ENCODE measurements at places on chromosomes 12 and 14. TPM values are rescaled to one million over a fixed set of nuclear protein-coding genes. Genes with fewer than 3 reads are reported as not detected.

GRCh38 chr12:120879102-120879501 is 25.1 kb downstream of the SPPL3 start:
- H3K27me3 ChIP-seq = no peaks in the 10 kb centered on the region
- peaks cover 16% of the 10 kb centered on the region for H3K4me1 ChIP-seq
- no peak overlapping the region for H3K4me3 ChIP-seq
- peaks cover 9% of the 10 kb centered on the region for H3K36me3 ChIP-seq

DNA sequence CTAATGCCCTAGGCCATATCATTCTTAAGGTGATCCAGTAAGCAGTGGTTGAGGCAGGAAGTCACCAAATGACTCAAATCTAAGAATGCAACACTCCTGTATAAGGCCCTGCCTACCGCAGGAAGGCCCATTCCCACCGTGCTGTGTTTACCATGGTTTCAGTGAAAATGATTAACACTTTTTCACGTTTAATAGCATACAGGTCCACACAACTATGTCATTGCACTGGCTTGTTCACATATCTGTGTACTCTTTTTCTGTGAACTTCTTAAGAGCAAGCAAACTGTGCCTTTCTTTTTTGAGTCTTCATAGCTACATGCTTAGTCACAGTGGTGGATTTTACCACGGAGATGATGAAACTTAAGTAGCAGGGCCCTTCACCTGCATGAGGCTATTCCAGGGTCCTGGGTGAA is 214.9 kb downstream of the CNTN1 start:
- no peaks in the 10 kb centered on the region for H3K27me3 ChIP-seq
- H3K4me1 ChIP-seq = no peaks in the 10 kb centered on the region
- H3K36me3 ChIP-seq = no peaks in the 10 kb centered on the region
- H3K27ac ChIP-seq = no peak overlapping the region

DNA sequence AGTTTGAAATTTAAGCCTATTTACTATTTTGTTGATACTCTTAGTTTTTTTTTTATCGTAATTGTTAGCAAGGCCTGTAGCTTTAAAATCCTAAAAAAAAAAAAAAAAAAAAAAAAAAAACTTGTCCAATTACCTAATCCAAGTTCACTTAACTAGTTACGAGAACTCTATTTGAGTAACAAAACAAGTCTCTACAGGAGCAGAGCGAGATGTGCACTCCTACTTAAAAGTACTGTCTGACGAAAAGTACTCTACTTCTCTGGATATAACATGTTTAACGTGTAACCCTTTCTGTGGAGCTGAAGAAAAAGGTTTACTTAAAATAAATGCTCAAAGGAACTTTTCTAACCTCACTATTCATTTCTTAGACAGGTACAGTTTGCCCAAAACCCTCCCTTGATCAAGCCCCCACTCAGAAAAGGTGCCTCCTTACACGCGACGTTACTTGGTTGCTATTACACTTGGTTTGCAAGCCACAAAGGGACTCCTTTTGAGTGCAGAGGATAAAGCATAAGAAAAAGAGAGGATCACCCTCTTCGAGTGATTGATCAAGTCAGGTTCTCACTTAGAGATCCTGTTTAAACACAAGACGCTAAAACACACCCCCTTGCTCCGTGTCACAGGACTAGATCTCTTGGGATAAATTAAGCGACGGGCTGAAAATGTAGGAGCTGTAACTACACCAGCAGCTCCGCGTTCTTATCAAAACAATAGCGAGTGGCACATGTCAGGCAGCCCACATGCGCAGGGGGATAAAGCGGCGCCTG is 2.2 kb downstream of the BAZ1A start:
- H3K36me3 ChIP-seq = peaks cover 39% of the 10 kb centered on the region
- peak overlapping the region; percentile 89 for H3K27ac ChIP-seq

GRCh38 chr12:41189395-41190251 is 1.5 kb downstream of the PDZRN4 start:
- no peaks in the 10 kb centered on the region for H3K4me1 ChIP-seq
- peaks cover 33% of the 10 kb centered on the region for H3K27me3 ChIP-seq
- H3K36me3 ChIP-seq = peaks cover 4% of the 10 kb centered on the region
- no peak for DNase-seq
- no peak overlapping the region for H3K4me3 ChIP-seq

DNA sequence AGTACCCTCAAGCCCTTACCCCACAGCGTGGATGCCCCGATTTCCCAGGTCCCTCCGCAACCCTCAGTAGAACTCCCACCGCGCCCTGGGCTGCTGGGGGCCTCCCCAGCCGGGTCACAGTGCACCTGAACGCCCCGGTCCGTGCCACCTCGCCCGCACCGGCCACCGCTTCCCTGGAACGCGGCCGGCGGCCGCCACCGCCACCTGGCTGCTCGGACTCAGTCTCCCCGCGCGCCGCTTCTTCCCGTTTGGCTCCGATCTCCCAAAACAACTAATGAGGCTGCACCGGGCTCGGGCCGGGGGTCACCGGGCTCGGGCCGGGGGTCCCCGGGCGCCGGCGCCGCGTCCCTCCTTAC is 1.0 kb downstream of the ITPK1 start:
- peaks cover 53% of the 10 kb centered on the region for H3K4me1 ChIP-seq
- H3K4me3 ChIP-seq = peak overlapping the region; percentile 81
- H3K27me3 ChIP-seq = no peaks in the 10 kb centered on the region
- peak; percentile 28 for DNase-seq
- peaks cover 9% of the 10 kb centered on the region for H3K36me3 ChIP-seq
- H3K27ac ChIP-seq = peak overlapping the region; percentile 77

- H3K27ac ChIP-seq = peak overlapping the region; percentile 43
- H3K4me1 ChIP-seq = peaks cover 54% of the 10 kb centered on the region
- H3K27me3 ChIP-seq = peaks cover 17% of the 10 kb centered on the region
- H3K4me3 ChIP-seq = peak overlapping the region; percentile 78
- peak; percentile 58 for DNase-seq
Measured at GRCh38 chr14:55129428-55130195, 560 bp downstream of the LGALS3 start.

DNA sequence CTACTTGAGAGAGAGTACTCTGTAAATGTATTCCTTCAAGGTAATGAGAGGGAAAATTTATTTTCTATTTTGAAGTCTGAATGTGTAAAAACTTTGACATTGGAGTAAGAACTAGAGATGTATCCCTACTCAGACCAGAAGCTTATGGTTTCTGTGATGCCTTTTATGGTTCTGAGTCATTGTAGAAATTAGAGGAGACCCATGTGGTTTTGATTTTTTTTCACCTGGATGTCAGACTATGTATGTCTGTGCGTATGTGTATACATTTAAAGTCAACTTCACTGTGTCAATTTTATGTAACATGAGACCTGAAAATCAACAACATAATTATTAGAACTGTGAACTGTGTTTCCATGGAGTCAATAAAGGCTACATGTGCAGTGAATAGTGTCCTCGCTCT is 302.0 kb downstream of the TRHDE start:
- no peak overlapping the region for H3K4me3 ChIP-seq
- no peak overlapping the region for H3K27ac ChIP-seq
- no peaks in the 10 kb centered on the region for H3K27me3 ChIP-seq
- DNase-seq = no peak
- H3K4me1 ChIP-seq = no peaks in the 10 kb centered on the region

DNA sequence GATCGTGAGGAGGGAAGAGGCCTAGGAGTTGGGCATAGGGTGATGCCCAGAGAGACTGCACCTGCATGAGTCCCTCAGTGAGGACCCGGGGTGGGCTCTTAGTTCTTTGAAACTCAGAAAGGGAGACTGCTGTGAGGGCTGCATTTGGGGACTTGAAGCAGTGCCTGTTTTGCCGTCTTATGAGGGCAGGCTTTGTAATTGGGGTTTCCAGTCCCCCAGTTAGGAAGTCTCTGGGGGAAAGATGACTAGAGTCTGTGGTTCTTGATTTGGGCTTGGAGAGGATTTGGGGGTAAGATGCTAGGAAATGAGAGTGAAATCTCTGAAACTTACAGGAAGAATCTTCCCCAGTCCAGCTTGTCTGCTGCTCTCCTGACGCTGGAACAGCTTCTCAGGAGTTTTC is 99.6 kb downstream of the ARF6 start:
- H3K27ac ChIP-seq = peak overlapping the region; percentile 74
- DNase-seq = no peak
- peaks cover 22% of the 10 kb centered on the region for H3K36me3 ChIP-seq
- H3K4me3 ChIP-seq = no peak overlapping the region

DNA sequence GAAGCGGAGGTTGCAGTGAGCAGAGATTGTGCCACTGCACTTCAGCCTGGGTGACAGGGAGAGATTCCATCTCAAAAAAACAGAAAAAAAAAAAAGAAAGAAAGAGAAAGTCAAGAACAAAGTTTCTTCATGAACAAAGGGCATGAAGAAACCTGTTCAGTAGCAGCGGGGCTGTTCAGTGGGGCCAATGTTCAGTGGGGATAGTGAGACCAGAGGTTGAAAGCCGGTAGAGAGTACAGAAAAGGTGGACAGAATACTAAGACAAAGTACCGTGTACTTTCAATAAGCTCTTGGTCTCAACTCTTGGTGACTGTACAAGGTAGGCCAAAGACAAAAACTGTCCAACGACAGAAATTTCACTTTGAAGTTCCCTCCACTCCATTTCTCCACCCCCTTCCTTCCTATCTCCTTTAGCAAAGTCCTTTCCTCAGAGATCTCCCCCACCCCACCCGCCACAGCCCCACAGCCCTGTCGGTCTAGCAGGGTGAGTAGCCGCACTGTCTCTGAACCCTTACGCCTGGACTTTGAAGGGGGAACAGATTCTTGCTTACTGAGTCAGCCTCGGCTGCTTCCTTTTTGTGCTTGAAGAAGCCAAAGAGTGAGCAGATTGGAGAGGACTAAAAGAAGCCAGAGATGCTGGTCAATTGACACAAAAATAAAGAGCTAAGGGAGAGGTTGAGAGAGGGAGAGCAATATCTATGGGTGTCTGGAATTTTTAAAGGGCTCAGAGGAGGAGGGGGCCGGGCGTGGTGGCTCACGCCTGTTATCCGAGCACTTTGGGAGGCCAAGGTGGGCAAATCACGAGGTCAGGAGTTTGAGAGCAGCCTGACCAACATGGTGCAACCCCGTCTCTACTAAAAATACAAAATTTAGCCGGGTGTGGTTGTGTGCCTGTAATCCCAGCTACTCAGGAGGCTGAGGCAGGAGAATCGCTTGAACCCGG is 44.2 kb upstream of the FOS start:
- no peak overlapping the region for H3K27ac ChIP-seq
- H3K36me3 ChIP-seq = no peaks in the 10 kb centered on the region
- no peak for DNase-seq
- H3K27me3 ChIP-seq = peaks cover 17% of the 10 kb centered on the region
- no peak overlapping the region for H3K4me3 ChIP-seq
- H3K4me1 ChIP-seq = peaks cover 31% of the 10 kb centered on the region

GRCh38 chr12:111454311-111454710 is 48.6 kb downstream of the SH2B3 start:
- peak; percentile 17 for DNase-seq
- peaks cover 50% of the 10 kb centered on the region for H3K36me3 ChIP-seq
- no peaks in the 10 kb centered on the region for H3K27me3 ChIP-seq
- no peak overlapping the region for H3K4me3 ChIP-seq
- peak overlapping the region; percentile 43 for H3K27ac ChIP-seq
- peaks cover 32% of the 10 kb centered on the region for H3K4me1 ChIP-seq

DNA sequence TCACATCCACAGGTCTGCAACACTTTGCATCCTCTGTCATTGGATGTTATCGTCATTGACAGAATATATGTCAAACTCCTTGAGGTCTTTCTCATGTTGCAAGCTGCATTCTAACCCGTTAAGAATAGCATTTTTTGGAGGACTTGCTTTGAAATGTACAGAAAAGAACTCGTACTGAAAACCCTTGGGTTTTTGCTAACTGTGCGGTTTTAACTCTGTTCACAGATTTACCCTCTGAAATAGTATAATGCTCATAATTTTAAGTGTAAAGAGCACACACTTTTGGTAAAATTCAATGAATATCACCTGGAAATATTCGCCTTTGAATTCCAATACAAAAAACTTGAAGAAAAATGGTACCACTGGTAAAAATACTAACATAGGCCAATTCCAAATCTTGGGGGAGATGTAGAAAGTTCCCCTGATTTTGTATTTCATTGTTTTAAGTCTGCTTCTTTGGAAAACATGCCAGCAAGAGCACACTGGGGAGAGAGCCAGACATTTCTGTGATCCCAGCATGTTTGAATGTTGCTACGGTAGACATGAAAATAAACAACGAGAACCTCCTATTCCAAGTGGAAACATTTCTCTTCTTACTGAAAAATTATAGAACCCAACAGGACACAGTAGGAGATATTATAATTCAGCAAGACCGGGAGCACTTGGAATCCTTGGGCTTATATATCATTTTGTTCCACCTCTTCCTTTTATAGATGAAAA is 446.0 kb downstream of the AEBP2 start:
- H3K27me3 ChIP-seq = peaks cover 3% of the 10 kb centered on the region
- no peak overlapping the region for H3K4me3 ChIP-seq
- DNase-seq = no peak
- H3K4me1 ChIP-seq = no peaks in the 10 kb centered on the region
- no peak overlapping the region for H3K27ac ChIP-seq
- no peaks in the 10 kb centered on the region for H3K36me3 ChIP-seq

GRCh38 chr12:28316049-28316448 is 125.8 kb downstream of the CCDC91 start:
- H3K27me3 ChIP-seq = no peaks in the 10 kb centered on the region
- no peak overlapping the region for H3K27ac ChIP-seq
- no peak for DNase-seq
- H3K36me3 ChIP-seq = peaks cover 10% of the 10 kb centered on the region
- peaks cover 15% of the 10 kb centered on the region for H3K4me1 ChIP-seq

- H3K27me3 ChIP-seq = peaks cover 6% of the 10 kb centered on the region
- H3K36me3 ChIP-seq = no peaks in the 10 kb centered on the region
- DNase-seq = no peak
- no peak overlapping the region for H3K27ac ChIP-seq
- no peaks in the 10 kb centered on the region for H3K4me1 ChIP-seq
Measured at GRCh38 chr12:49244176-49244575, 20.7 kb upstream of the TUBA1C start.

GRCh38 chr14:32606301-32606700 is 277.2 kb downstream of the AKAP6 start:
- no peak for DNase-seq
- no peak overlapping the region for H3K27ac ChIP-seq
- H3K4me3 ChIP-seq = no peak overlapping the region
- H3K4me1 ChIP-seq = no peaks in the 10 kb centered on the region

- H3K27me3 ChIP-seq = peaks cover 5% of the 10 kb centered on the region
- no peak overlapping the region for H3K4me3 ChIP-seq
- H3K36me3 ChIP-seq = no peaks in the 10 kb centered on the region
- H3K4me1 ChIP-seq = peaks cover 10% of the 10 kb centered on the region
- DNase-seq = no peak
- no peak overlapping the region for H3K27ac ChIP-seq
Measured at GRCh38 chr14:53304726-53305381, 151.7 kb upstream of the DDHD1 start.

Gene OVCH1
- not detected for total RNA-seq

Gene RPL10L
- total RNA-seq = not detected

Gene TAS2R9
- not detected for total RNA-seq

Gene CLEC2A
- not detected for total RNA-seq

Gene SGPP1
- total RNA-seq = 19.9 TPM

Gene ACTR10
- total RNA-seq = 49.5 TPM

Gene ACVRL1
- not detected for total RNA-seq

Gene RILPL1
- 0.92 TPM for total RNA-seq

Gene BATF
- 41.6 TPM for total RNA-seq

Gene LRRC74A
- not detected for total RNA-seq

Data from activated CD8-positive, alpha-beta T cell treated with anti-CD3 and anti-CD28 coated beads, Interleukin-2, amount 10 ng/mL, durations not matched to agents 7 days and 5 days (primary cell).